Sigmoid colon (tissue), 7 donors: ENCODE measurements at places on chromosomes 2 and 18.

GRCh38 chr2:6975988-6976387 lies 58.8 kb downstream of the RNF144A start:
- no peak for DNase-seq

DNA sequence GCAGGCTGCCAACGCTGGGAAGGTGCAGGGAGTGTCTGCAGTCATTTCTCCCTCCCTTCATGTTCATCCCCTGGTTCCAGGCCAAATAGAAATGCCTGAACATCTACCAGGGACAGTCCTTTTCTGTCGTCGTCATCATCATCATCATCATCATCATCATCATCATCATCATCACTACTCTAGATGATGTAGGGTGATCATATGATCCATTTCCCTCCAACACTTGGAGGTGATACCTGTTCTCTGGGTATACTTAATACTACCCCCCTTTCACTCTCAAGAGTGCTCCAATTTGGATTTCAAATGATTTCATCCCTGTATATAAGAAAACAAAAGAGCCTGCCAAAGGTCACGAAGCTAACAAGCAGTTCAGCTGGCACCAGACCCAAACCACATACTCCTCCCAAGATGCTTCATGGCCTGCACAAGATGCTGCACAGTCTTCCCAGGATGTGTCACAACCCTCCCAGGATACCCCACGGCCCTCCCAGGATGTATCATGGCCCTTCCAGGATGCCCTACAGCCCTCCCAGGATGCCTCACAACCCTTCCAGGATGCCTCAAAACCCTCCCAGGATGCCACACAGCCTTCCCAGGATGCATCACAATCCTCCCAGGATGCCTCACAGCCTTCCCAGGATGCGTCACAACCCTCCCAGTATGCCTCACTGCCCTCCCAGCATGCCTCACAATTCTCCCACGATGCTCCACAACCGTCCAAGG lies 257.9 kb downstream of the DYSF start:
- DNase-seq: peak; percentile 72

GRCh38 chr2:207833251-207833751 lies 63.6 kb upstream of the FZD5 start:
- no peak for DNase-seq

DNA sequence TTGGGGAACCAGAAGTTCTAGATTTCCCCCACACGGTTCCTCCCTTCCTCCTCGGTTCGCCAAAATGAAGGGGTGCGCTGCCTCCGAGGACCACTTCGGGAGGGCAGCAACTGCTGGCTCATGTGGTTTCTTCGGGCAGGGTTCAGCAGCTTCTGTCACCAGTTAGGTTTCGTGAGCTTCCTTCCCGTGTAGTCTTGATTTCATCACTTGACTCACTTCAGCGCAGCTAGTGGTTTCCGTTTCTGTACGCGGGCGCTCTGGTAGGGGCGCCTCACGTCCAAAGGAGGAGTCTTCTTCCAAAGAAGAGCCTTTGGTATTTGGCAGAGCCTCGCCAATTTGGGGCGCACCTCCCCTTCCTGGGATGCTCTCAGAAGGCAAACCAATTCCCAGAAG lies 485 bp upstream of the GALNT3 start:
- DNase-seq: peak; percentile 57

DNA sequence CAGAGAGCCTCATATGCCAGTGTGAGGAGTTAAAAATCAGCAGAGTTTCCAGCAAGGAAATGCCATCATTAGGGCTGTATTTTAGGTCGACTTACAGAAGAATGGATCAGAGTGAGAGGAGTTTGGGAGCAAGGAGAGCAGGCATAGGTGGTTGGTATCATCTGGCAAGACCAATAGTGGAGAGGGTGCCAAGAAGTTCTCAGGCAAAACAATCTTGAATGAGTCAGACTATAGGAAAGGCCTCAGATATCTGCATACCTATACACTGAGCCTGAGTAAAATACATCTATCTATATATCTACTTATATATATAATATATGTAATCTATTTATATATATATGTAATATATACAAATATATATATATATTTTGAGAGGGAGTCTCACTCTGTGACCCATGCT lies 57.3 kb downstream of the TMEFF2 start:
- no peak for DNase-seq
